ENCODE measurements at places on chromosomes 1 and 21. TPM values are rescaled to one million over a fixed set of nuclear protein-coding genes. Genes with fewer than 3 reads are reported as not detected.

- no peak overlapping the region for H3K4me3 ChIP-seq
- no peaks in the 10 kb centered on the region for H3K4me1 ChIP-seq
- no peak overlapping the region for H3K27ac ChIP-seq
- H3K36me3 ChIP-seq: no peaks in the 10 kb centered on the region
- no peaks in the 10 kb centered on the region for H3K27me3 ChIP-seq
These were observed 177.7 kb downstream of the NCAM2 start for GRCh38 chr21:21175798-21176334.

Gene ERICH3
- 20.7 TPM for total RNA-seq

Gene MYBPH
- total RNA-seq: not detected

GRCh38 chr1:108531444-108531843, 28.5 kb upstream of the EEIG2 start:
- no peak for DNase-seq
- H3K27ac ChIP-seq: no peak overlapping the region
- no peaks in the 10 kb centered on the region for H3K27me3 ChIP-seq
- H3K4me3 ChIP-seq: no peak overlapping the region
- no peaks in the 10 kb centered on the region for H3K4me1 ChIP-seq

DNA sequence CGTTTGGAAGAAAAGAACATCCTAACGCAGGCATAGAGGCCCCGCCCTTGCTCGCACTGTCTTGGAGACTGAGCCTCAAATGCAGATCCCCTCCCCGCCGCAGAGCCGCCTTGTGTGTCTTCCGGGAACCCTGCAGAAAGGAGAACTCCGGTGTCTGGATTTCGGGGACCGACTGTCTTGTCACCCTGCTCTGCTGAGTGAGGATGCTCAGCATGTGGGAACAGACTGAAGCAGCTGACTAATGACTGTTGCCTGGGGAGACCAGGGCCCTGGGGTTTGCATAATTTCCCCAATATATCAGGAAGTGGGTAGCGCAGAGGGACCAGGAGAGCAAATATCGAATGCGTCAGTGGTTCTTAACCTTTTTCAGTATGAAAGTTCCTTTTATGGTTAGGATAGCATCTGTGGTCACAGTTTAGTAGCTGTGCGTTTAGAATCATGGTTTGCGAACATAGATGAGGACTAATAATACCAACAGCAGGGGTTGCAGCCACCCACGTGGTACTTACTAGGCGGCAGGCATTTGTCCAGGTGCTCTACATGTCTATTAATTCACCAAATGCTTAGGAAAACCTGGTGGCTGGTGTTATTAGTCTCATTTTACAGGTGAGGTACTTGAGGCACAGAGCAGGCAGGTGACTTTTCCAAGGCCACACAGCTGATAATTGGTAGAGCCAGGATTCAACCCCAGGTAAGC, 14.3 kb downstream of the GPR137B start:
- DNase-seq: no peak
- H3K36me3 ChIP-seq: peaks cover 5% of the 10 kb centered on the region
- no peaks in the 10 kb centered on the region for H3K27me3 ChIP-seq
- H3K4me1 ChIP-seq: no peaks in the 10 kb centered on the region

Gene MTARC2
- total RNA-seq: 42.9 TPM

Gene FAM131C
- total RNA-seq: not detected

Gene VWA5B1
- total RNA-seq: 0.31 TPM

- H3K27me3 ChIP-seq: no peaks in the 10 kb centered on the region
- no peaks in the 10 kb centered on the region for H3K4me1 ChIP-seq
These were observed 66.4 kb downstream of the GPR88 start for GRCh38 chr1:100604372-100604771.

DNA sequence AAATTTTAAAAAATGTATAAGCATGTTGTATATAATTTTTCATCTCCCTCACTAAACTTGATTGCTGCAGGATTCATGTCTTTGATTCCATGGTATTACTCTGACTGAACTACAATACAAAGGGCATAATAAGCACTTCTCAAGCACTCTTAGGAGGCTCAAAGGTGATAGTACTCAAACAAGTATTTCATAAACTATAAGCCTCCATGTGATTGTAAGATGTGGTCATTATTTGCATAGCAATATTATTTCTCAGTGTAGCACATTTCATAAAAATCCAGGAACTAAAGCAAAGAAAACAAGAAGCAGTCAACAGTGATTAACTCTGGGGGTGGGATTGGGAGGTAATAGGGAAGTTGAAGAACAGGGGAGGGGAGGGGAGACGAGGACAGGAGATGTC, 106.2 kb upstream of the DPT start:
- H3K27ac ChIP-seq: no peak overlapping the region
- no peaks in the 10 kb centered on the region for H3K36me3 ChIP-seq
- H3K4me1 ChIP-seq: peaks cover 12% of the 10 kb centered on the region
- H3K27me3 ChIP-seq: no peaks in the 10 kb centered on the region
- H3K4me3 ChIP-seq: no peak overlapping the region

DNA sequence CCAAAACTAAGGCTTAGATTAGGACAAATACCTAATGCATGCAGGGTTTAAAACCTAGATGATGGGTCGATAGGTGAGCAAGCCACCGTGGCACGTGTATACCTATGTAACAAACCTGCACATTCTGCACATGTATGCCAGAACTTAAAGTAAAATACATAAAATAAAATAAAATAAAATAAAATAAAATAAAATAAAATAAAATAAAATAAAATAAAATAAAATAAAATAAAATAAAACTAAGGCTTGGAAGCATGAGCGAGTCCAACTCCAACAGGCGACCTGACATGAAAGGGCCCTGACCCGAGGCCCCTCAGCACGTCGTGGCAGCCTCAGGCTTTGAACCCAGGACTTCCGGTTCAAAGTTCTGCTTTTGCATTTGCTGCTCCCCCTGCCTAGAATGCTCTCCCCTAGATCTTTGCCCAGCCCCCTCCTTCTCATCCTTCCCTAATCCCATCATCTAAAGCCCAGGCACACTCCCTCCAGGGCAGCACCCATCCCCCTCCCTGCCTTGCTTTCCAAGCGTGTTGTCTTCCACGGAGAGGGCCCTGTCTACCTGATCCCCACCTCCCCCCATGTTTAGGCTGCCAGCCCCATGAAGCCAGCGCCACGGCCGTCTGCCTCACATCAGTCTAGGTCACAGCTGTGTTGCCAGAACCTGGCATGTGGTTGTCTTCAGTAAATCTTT, 64.3 kb downstream of the TAS1R2 start:
- no peaks in the 10 kb centered on the region for H3K4me1 ChIP-seq
- DNase-seq: no peak
- H3K36me3 ChIP-seq: no peaks in the 10 kb centered on the region
- no peak overlapping the region for H3K4me3 ChIP-seq
- no peak overlapping the region for H3K27ac ChIP-seq
- peaks cover 12% of the 10 kb centered on the region for H3K27me3 ChIP-seq

All from lung (tissue), 17 donors.